ENCODE measurements at places on chromosomes 16 and 17.

- DNase-seq, result no peak
Measured at GRCh38 chr16:64926476-64926875, 195.4 kb downstream of the CDH11 start.

DNA sequence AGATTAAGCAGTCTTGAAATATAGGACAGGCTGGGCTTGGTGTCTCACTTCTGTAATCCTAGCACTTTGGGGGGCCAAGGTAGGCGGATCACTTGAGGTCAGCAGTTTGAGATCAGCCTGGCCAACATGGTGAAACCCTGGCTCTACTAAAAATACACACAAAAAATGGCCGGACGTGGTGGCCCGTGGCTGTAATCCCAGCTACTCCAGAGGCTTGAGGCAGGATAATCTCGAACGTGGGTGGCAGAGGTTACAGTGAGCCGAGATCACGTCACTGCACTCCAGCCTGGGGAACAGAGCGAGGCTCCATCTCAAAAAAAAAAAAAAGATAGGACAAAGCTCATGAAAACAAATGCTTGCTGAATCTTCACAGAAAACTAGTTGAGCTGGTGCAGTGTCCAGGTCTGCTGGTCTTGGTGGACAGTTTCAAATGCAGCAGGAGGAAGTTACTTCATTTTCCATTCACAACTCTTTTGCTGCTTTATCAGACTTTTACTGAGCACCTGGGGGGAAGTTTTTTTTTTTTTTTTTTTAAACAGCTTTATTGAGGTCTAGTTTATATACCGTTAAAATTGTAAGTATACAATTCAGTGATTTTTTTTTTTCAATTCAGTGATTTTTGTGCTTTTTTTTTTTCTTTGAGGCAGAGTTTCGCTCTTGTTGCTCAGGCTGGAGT, 45.2 kb downstream of the SNX29 start:
- DNase-seq, result no peak

DNA sequence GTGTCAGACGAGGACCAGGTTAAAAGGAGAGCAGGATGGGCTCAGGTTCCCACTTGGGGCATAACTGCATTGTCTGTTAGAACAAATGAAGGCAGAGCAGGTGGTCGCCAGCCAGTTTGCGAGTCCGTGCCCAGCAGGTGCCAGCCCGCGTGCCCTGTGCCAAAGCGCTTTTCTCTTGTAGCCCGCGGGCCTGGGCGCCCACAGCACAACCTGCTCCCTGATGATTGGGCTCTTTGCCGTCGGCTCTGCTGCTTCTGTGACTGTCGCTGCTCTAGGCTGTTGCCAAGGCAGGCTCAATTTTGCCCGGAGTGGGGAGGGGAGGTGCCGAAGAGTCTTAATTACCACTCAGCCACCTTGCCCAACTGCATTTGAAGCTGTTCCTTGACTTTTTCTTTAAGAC, 21.1 kb downstream of the KNOP1 start:
- no peak for DNase-seq

DNA sequence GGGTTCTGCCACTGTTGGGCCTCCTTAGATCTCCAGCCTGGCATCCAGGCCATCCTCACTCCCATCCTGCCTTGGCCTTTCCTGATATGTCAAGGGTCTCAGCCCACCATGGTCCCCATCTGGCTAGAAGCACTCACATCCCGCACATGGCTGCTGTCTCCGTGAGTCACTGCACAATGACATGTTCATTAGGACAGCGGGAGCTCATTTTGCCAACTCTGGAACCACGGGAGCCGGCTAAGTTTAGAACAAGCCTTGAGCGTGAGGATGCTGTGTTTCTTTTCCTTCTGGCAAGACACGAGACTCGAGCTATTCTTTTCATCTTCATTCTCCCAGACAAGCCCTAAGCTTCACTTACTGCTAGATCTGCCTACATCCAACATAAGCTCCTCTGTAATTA, 65.7 kb upstream of the KSR1 start:
- DNase-seq, result no peak

DNA sequence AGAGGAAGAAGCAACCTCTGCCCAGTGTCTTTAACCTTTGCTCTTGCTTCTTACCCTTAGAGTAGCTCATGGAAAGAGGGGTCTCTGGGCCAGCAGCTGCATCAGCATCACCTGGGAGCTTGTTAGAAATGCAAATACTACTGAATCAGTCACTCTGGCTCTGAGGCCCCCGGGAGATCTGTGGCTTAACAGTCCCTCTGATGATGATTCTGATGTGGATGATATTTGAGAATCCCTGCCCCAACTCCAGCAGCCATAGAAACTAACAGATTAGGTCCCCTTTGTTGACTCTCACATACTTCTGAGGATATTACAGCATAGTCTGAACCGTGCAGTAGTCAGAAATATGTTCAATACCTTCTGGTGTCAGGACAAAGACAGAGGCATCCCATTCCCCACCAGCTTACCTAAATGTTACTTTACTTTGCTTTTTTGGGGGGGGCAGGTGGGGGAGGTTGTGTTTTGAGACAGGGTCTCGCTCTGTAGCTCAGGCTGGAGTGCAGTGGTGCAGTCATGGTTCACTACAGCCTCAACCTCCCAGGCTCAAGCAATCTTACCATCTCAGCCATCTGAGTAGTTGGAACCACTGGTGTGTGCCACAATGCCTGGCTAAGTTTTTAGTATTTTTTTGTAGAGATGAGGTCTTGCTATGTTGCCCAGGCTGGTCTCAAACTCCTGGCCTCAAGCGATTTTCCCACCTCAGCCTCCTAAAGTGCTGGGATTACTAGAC, 220.1 kb downstream of the CCDC182 start:
- DNase-seq, result no peak
